ENCODE measurements at places on chromosomes 2 and 18.

- no peak for DNase-seq
These were observed 76.3 kb downstream of the CAPN13 start for GRCh38 chr2:30730736-30731647.

DNA sequence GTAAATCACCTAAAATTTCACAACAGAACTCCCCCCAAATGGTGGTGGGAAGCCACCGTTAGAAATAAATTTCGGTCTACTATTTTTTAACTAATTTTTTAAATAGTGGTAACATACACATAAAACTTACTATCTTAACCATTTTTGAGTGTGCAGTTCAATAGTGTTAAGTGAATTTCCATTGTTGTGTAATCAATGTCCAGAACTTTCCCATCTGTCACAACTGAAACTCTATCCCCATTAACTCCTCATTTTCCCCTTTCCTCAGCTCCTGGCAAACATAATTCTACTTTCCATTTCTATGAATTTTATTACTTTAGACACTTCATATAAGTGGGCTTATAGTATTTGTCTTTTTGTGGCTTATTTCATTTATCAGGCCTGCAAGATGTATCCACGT is 34.1 kb upstream of the HNMT start:
- no peak for DNase-seq

DNA sequence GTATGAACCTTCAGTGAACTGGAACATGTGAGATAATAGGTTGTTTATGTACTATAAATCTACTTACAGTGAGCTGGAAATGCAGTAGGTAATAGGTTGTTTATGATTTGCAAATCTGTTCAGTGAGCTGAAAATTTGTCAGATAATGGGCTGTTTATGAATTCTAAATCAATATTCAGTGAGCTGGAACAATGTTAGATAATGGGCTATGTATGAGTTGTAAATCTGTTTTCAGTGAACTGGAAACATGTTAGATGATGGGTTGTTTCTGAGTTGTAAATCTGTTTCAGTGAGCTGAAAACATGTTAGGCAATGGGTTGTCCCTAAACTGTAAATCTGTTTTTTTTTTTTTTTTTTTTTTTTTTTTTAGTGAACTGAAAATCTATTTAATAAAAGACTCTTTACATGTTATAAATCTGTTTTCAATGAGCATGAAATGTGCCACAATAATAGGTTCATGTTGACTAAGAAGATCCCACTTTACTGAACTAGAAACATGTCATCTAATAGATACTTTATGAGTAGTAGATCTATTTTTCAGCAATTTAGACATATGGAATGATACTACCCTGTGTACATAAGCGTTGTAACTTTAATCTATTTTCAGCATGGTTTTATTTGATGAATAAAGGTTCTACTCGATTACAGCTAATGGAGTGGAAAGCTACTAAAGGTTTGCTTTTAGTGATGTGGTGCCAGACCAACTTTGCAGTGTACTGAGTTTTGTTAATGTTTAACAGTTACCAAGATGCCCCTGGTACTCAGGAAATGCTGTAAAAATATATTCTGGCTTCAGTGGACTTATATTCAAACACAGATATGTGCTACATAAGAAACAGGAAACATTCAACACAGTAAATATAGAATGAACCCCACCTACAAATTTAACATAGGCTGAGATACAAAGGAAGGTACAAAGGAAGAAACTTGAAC is 1471.8 kb downstream of the LRP1B start:
- no peak for DNase-seq

GRCh38 chr2:169009865-169010579 is 21.1 kb downstream of the ABCB11 start:
- no peak for DNase-seq

GRCh38 chr2:232345251-232345650 is 33.3 kb upstream of the ALPP start:
- no peak for DNase-seq

DNA sequence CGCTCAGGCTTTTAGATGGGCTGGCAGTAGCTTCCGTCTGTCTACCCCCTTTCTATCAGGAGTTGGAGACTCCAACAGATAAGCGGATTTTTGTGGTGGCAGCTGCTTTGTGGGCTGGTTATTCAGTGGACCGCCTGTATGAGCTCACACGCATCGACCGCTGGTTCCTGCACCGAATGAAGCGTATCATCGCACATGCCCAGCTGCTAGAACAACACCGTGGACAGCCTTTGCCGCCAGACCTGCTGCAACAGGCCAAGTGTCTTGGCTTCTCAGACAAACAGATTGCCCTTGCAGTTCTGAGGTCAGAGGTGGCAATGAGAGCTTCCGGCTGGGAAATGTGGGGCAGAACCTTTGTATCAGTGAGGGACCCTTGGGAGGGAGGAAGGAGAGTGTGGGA is 14.8 kb downstream of the CAD start:
- no peak for DNase-seq

DNA sequence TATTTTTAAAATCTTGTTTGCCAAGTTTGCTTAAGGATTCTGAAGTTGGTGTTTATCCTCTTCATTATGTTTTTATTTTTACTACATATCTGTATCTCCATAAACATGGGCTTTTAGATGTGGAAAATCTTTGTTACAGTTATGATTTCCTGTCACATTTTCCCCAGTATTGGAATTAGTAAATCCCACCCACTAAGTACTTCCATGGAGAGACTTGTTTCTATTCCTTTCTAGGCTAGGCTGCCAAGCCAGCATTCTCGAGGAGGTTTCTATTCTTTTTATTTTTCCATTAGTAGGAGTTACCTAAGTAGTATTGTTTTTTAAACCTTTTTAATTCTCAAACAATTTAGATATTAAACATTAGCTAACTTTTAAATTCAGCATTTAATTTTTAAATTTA is 22.1 kb downstream of the PKP4 start:
- DNase-seq = no peak

DNA sequence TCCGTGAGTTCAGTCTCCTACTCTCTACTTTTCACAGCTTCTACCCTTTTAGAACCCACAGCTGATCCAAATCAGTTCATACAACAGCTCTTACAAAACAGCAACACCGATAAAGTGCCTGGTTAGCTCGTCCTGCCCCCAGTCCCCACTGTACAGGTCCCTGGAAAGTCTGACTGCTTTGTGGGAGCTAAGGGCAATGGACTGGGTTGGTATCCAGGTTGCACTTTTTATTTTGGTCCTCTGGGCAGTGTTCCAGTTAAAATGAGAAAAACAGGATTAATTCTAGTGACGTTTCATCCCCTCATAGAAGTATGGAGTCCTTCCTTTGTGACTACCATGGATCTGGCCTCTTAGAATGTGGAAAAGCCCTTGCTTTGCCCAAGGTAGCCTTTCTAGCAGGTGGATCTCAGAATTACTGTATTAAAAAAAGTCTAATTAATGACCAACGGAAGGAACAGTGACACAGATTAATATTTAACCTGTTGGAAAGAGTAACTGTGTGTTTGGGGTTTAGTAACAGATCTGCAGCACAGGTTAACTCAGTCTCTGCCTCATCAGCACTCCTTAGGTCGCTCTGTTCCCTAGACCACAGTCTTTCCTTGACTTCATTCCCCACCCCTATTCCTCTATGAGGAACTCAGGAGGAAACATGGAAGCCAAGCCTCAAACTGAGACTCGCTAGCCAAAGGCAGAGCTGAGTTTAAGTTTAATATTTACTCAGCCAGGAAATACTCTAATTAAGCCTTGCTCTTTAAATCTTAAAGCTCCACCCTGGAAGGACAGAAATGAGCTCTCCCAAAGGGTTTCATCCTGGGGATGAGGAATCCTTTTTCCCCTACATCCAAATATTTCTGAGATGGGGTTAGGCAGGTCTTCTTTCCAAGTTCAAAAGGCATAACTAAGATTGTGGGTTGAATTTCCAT is 52.8 kb upstream of the ITGA6 start:
- no peak for DNase-seq

GRCh38 chr18:59514203-59514602 is 155.1 kb upstream of the LMAN1 start:
- DNase-seq = no peak

DNA sequence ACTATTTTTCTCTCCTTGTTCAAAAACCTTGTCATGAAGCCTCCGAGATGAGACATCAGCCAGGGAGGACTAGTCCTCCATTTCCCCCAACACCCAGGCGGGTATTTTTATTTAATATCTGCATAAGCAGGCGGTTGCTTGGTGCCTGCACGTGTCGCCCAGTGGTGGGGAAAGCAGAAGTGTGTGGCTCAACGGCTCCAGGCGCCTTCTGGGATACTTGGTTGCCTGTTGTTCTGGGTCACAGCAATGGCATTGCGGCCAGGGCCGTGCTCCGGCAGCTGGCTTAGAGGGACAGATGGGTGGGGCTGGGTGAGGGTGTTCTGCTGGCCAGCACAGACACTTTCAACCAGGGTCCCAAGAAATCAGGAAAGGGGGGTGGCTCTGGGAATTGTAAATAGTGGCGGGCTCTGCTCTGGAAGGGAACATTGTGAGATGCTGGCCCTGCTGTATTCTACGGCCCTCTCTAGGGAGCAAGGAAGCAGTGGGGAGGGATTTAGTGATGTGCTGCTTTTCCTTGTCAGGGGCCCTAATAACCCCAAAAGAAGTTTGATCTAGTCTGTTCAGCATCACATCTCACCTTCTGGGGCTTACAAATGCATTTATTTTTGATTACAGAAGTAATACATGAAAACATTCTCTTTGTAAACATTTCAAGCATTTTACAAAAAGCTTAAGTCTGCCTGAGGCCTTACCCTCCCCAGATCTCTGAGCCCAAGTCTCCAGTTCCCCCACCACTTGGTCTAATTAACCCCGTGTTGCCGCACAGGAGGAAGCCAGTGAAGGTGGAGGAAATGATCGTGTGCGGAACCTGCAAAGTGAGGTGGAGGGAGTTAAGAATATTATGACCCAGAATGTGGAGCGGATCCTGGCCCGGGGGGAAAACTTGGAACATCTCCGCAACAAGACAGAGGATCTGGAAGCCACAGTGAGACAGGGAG is 1.1 kb downstream of the VAMP8 start:
- DNase-seq = no peak

GRCh38 chr2:142254031-142254430 is 123.2 kb upstream of the LRP1B start:
- DNase-seq = no peak

DNA sequence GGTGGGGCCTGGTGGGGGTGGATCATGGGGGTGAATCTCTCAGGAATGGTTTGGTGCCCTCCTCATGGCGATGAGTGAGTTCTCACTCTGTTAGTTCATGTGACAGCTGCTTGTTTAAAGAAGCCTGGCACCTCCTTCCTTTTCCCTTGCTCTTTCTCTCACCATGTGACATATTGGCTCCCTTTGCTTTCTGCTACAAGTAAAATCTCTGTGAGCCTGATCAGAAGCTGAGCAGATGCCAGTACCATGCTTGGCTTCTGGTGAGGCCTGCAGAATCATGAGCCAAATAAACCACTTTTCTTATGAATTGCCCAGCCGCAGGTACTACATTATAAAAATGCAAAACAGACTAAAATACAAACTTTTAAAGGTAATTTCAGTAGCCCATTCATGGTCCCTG is 73.4 kb upstream of the TEX51 start:
- no peak for DNase-seq

DNA sequence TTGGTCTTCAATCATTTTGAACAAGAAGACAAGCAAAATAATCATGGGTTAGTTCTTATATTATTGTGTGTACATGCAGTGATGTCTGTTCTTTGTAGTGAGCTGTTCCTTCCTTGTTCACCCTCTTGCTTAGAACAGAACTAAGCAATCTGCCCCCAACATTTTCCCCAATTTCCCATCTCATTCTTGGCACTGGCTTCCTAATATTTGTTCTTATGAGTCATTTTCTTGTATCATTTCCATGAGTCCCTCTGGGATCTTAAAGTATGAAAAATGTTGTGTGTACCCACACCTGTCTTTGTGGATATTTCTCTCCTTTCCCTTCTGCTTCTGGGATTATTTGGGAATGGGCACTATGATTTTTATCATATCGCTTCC is 3.5 kb upstream of the IL1B start:
- DNase-seq = no peak

DNA sequence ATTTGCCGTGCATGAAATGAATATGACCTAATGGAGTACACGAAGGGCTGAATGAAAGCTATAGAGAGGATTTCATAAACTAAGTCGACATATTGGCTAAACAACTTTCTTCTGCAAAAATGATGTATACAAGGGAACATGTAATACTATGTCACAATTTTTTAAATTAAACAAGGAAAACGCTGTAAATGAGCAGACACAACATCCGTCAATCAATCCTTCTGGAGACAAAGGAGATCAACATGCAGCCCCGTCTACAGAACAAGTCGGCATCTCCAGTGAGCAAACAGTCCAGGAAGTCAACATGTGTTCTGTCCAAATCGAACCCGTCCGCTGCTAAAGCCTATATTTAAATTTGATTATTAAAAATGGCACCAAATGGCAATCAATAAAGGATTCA is 180.8 kb downstream of the TCF4 start:
- DNase-seq = no peak

DNA sequence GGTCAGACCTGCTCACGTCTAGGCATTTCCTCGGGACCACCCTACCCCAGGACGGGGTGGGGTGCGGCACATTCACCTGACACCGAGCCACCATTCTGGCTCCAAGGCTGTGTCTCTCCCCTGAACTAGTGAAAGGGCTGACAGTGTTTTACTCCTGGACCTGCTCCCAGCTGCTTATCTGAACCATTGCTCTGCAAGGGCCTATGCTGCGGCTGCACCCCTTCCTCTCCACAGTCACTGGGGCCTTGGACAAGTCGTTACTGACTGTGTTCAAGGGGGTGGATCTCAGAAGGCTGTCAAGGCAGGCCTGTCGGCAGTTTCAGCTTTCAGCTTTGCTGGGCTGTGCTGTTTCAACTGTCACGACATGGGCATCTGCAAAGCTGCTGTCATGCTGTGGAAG is 11.7 kb downstream of the CREG2 start:
- DNase-seq = no peak

DNA sequence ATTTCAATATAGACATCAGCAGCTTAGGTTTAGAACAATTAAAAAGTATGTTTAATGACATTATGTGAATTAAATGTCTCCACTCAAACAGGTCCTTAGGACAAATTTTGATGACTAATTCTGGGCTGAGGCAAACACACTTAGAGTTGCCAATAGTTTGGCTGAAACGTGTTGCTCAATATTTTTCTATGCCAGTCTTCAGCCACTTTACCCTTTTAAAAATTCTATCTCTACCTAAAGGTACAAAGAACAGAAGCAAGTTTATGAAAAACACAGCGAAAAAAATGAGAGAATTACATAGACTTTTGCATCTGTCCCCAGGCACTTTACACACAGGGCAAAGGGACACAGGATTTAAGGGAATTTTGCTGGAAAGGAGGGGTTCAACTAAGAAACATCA is 4.5 kb downstream of the IDH1 start:
- no peak for DNase-seq

- no peak for DNase-seq
These were observed 6.9 kb downstream of the SP3 start for GRCh38 chr2:173958198-173958846.

- no peak for DNase-seq
These were observed 104.8 kb upstream of the WDR75 start for GRCh38 chr2:189336276-189336975.

- DNase-seq = no peak
These were observed 107.9 kb upstream of the ETAA1 start for GRCh38 chr2:67289271-67289670.
